ENCODE measurements at places on chromosomes 7 and 10.

DNA sequence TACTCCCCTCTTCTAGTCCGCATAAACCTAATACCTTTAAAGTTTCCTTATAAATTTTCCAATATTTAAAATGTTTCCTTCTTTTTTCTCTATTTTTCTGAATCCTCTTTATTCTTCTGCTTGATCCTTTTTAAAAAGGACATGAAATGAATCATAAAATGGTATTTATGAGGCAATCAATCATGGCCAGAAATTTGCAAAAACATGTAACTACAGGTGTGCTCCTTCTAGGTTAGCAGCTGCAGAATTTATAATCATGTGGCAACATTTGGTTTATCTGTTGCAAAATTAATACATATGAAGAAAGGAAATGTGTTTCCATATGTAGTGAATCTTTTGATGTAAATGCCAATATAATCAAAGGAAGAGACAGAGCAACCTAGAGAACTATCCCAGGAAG, 1008.5 kb downstream of the ANKRD7 start:
- no peak for DNase-seq

DNA sequence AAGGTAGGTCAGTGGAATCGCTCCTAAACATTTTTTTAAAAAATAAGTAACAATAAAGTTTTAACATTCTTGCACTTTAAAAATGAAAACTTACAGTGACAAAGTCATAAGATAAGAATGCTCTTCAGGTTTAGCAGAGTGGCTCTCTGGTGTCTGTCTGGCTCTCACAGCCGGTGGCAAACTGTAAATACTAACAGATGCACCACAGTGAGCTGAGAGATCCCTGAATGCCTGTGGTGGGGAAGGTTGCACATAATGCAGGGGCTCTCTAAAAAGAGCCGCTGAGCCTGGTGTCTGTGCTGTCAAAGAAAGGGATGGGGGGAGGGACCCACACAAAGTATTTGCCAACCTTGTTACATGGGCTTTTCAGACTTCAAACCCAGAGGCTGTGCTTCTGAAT, 498.3 kb downstream of the CCSER2 start:
- no peak for DNase-seq

GRCh38 chr10:46520381-46520780, 36.1 kb downstream of the GPRIN2 start:
- DNase-seq = no peak

DNA sequence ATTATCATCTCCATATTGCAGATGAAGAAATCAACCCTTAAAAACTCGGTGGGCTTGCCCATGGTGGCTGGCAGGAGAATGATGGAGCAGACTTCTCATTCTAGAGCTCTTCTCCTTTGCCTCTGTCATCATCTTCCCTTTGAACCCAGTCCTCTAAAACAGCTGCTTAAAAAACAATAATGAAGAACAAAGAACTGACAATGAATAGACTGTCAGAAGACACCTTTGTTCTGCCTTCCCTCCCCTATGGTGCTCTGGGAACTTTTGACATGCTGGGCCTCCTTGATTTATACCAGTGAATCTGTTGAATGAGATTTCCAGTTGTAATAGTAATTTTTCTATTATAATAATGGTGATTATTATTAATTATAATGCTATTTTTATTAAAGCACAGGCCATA, 103.0 kb downstream of the SORCS3 start:
- no peak for DNase-seq

GRCh38 chr7:113945018-113945938, 26.5 kb upstream of the PPP1R3A start:
- DNase-seq = no peak

GRCh38 chr10:78759456-78760120, 309.2 kb upstream of the ZMIZ1 start:
- DNase-seq = no peak

DNA sequence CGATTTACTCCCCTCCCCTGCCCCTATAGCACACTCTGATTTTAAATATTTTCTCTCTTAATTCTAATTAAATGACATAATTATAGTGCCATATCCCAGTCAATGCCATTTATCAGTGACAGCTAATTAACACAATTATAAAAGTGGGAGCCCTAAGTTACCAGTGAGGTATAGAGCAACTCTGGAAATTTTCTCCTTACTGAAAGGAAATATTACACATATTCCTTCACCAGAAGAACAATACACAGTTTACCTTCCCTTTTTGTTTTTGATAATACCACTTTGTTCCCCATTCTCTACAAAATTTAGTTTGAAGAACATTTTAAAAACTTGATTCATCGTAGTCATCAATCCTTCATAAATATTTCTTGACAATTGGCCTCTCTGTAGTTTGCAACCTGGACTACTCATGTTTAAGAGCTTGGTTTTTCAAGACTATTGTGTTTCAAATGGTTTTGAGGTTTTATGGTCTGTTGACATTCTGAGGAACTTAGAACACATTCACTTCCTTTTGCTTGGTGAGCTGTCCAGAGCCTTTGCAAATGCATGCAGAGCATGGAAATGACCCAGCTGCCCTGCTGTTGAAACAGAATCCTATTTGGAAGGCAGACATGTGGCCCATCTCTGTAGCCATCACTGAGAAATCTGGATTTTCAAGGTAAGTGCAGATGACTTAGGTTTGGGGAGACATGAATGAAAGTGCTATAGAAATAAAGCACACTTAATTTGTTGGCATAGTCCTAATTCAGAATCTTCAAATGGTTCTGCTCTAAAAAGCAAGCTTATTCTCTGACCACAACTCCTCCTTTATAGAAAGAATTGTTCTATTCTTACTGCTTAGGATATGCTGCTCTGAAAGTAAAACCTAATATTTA, at the start of gene GPR141:
TSS of gene GPR141 (plus strand) at position 521 of the 875 bp plus-strand sequence. CDS start 56,628 bp downstream, outside the sequence.
- DNase-seq = no peak

DNA sequence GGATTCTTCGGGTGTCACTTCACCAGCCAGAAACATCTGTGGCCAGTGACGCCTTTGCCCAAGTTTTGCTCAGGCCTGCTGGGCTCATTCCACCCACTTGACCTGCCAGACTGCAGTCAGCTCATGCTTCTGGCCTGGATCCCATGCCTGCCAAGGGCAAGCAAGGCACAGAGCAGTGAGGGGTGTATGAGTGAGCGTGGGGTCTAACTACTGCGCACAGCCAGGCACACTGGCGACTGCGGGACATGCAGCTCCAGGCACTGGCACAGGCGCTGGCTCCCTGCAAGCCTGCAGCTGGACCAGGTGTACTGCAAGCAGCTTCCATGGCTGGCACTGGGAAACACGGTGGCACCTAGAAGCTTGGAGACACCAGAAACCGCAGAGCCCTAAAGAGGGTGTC, 80.1 kb downstream of the MTERF1 start:
- DNase-seq = no peak

DNA sequence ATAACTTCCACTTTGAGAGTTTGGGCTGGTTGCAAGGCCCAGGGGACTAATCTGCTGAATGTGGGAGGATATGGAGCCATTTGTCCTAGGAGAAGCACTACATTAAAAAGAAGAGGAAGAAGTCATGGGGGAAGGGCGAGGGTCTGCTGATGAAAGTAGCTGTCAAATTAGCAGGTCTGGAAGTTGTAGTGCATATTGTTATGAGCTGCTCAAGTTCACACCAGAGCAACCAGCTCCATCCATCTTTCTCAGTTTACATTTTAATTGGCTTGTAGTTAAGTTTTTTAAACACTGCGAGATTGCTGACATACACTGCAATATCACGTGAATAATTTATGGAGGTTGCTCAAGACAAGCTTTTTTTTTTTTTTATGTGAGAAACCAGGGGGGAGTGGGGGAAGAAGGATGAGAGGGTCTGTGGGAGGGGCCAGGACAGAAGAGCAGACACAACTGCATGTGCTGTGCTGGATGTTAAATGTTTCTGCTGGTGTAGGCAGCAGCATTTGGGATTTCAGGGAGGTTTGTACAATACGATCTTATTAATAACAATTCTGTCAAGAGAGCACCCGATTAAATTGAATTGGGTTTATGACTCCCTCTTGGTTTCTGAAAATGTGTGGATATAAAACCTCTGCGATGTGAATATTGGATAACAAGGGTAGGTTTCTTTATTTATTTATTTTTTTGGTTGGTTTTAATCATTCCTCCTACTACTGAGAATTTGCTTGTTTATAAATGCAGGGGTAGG, 759.0 kb upstream of the GALNT17 start:
- no peak for DNase-seq

- no peak for DNase-seq
These were observed 600.5 kb downstream of the MAGI2 start for GRCh38 chr7:78852951-78853350.

DNA sequence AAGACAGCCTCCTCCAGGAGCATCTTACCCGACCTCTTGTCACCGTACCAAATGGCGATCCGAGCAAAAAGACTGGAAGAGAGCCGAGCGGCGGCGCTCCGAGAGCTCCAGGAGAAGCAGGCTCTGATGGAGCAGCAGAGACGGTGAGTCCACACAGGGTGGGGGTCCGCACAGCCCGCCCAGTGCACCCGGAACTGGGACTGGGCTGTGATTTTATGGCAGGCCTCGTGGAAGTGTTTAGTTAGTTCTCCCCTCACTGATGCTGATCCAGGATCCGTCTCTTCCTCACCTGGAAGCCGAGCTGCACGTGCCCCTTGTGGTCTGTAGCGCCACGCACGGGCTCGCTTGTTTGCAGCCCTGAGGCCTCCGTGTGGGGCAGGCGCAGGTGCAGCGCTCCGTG, 19.6 kb downstream of the LRRC27 start:
- no peak for DNase-seq

- DNase-seq = no peak
These were observed 1183.9 kb upstream of the C7orf33 start for GRCh38 chr7:147406521-147407135.

GRCh38 chr10:133208466-133208865, 21.6 kb upstream of the UTF1 start:
- no peak for DNase-seq

GRCh38 chr7:157689269-157690057, 352.7 kb downstream of the DNAJB6 start:
- DNase-seq = no peak

GRCh38 chr7:22587322-22587721, 87.3 kb upstream of the STEAP1B start:
- DNase-seq = no peak

DNA sequence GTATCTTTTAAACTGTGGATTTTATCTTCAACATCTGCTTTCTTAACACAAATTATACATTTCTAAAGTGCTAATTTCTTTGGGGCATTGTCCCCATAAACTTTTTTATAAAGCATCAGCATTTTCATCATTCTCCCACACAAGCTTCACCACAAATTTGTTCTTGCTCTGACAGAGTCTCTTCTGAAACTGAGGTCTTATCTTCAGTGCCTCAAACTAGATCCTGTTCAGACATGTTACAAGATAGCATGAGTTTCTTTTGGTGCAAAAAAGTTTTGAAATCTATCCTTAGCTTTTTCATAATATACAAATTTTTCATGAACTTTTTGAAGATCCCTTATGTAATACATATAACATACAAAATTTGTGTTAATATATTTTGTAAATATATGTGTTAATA, 346.6 kb downstream of the IPMK start:
- DNase-seq = no peak

- no peak for DNase-seq
These were observed 19.7 kb downstream of the CAV1 start for GRCh38 chr7:116544487-116544886.

GRCh38 chr7:7524121-7524520, 11.6 kb downstream of the COL28A1 start:
- no peak for DNase-seq

GRCh38 chr7:123569352-123570010, 11.9 kb upstream of the NDUFA5 start:
- no peak for DNase-seq

DNA sequence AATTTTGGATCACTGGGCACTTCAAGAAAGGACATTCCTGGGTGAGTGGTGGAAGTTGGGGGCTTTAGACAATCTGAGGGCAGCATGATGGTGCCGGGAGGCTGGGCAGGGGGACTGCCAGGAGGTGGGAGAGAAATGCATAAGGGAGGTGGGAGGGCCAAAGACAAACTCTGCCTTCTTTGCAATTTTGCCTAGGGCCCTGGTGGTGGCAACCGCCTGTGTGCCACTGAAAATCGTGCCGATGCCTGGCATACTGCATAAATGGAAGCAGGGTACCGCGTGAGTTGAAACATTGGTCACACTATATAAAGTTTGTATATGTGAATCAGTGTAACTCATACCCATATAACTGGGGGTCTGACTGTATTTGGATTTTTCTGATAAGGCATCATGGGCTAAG, 3.3 kb downstream of the LUC7L2 start:
- no peak for DNase-seq

- no peak for DNase-seq
These were observed 33.1 kb downstream of the NACAD start for GRCh38 chr7:45055594-45056219.

DNA sequence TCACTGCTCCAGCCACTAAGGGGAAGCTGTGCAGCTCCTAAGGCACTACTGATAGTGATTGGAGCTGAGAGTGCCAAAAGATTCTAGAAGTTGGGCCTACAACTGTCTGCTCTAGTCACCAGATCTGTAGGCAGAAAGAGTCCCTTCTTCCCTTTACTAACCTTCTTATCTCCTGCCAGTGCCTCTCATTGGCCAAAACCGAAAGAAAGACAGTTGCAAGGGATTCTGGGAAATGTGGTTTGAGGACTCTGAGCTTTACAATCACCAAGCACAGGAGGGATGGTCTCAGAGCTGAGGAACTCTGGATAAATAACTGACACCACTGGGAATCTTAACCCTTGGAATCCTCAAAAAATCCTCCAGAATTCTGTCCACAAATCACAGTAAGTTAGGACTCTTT, 615.8 kb downstream of the CCSER2 start:
- DNase-seq = no peak

Data from stimulated activated CD8-positive, alpha-beta memory T cell treated with anti-CD3 and anti-CD28 coated beads, Interleukin-15, amount 100 ng/mL, for 1 hour (primary cell).